ENCODE measurements at places on chromosomes 12 and 14.

DNA sequence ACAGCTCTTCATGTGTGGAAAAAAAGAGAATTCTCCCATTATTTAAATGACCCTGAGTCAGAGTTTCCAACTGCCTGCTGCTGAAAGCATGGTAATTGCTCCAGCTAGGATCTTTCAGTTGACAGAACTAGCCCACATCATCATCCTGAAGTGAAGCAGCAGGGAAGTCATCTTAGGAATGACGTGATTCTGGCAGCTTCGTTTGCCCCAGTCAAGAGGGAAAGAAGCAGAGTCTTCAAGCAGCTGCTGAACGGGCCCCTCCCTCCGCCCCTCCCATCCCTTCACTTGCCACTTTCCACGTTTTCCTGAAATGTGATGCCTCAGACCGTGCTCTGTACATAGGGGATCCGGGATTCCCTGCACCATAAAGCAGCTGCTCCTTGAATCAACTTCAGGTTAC is 455.0 kb upstream of the TMEM132C start:
- no peak for DNase-seq

GRCh38 chr12:11510671-11511070 is 115.3 kb upstream of the PRB2 start:
- no peak for DNase-seq

- DNase-seq, result no peak
Measured at GRCh38 chr14:55936691-55937090, 181.5 kb upstream of the PELI2 start.

GRCh38 chr14:90699016-90699415 is 117.2 kb downstream of the TTC7B start:
- no peak for DNase-seq

DNA sequence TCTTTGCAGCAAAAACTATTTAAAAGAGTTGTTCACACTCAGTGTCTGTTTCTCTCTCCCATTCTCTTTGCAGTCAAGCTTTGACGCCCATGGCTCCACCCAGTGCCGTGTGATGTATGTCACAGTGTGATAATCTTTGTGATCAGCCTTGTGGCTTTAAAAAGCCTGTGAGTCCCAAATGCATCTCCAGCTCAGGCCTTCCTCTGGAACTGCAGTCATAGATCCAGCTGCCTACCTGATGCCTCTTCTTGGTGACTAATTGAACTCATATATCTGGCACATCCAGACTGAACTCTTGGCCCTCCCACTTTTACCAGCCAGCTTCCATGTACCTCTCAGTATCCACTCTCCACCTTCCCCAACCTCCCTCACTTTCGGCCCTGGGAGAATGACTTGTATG is 182.8 kb upstream of the ARHGAP5 start:
- no peak for DNase-seq

- DNase-seq, result no peak
Measured at GRCh38 chr12:127485528-127485927, 781.4 kb upstream of the TMEM132C start.

GRCh38 chr14:33271216-33271615 is 332.5 kb downstream of the NPAS3 start:
- DNase-seq, result no peak

DNA sequence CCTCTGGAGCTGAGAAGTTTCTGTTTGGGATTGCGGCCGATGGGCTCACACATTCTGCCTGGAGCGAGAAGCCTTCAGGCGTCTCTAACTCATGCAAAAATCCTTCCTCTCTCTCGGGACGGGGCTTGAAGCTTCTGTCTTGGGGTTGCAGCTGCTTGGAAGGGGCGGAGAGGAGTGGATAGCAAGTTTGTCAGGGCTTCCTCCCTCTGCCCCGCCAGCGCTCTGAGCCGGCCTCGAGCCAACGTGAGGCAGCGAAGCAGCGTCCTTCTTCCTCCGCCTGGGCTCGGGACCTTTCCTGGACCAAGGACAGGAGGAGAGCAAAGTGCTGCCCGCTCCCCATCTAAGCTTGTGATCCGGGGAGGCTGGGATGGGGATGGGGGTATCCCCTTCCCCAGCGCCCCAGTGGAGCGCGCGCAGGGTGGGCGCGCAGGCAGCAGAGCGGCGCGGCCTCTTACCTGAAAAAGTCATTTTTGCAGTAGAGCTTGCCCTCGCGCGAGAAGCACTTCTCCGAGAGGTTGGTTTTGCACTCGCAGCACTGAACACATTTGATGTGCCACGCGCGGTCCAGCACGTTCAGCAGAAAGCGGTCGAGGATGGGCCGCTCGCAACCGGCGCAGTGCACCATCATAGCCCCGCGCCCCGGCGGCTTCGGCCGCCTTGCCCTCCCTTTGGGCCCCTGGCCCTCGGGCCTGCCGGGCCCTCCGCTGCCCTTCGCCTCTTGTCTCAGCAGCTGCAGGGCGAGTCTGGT is 626 bp downstream of the LHX5 start:
- DNase-seq, result no peak

GRCh38 chr14:100581228-100582145 is 5.7 kb downstream of the BEGAIN start:
- no peak for DNase-seq

- no peak for DNase-seq
Measured at GRCh38 chr14:96164861-96165490, 39.7 kb upstream of the BDKRB2 start.

DNA sequence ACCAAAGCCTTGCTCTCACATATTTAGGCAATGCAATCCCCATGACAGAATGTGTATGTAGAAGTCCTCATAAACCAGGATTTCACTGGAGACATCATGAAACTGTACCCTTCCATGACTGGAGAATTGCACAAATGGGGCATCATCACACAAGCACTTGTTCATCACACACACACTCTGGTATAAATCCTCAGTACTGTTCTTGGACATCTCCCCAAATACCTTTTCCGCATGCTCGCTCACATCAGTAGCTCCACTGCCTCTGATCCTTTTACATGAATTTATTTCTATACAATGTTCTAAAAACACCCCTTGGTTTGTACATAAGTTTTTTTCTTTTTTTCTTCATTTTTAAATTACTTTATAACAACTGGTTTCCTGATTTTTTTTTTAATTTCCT is 3.3 kb upstream of the ING4 start:
- no peak for DNase-seq

GRCh38 chr12:72209086-72209485 is 63.1 kb upstream of the TRHDE start:
- no peak for DNase-seq

GRCh38 chr12:82448911-82449578 is 90.7 kb downstream of the METTL25 start:
- no peak for DNase-seq

DNA sequence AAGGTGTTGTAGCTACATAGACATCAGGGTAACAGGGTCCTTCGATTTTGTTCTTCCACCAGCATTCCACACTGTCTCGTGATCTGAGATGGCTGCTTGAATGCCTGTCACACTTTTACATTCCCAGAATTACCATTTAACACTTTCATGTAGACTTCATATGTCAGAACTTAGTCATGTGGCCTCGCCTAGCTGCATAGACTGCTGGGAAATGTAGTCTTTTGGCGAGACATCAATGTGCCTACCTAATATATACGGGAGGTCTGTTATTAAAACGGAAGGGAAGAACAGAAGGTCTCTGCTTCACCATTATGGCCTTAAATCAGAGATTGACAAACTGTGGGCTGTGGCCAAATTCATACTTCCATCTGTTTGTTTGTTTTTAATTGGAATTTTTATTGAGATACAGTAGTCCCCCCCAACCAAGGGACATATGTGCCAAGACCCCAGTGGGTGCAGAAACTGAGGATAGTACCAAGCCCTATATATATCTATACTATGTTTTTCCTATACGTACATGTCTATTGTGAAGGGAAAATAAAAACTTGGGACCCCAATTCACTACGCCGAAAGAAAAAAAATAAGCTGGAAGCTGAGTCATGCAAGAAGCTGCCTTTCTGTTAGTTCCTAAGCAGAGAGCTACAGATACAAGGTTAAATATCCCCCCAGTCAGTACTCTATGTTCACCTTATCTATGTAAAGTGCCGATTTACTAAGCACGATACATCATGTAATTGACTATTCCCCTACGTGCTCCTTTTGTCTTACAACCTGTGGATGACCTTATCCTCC is 11.3 kb upstream of the HRK start:
- peak; percentile 48 for DNase-seq

DNA sequence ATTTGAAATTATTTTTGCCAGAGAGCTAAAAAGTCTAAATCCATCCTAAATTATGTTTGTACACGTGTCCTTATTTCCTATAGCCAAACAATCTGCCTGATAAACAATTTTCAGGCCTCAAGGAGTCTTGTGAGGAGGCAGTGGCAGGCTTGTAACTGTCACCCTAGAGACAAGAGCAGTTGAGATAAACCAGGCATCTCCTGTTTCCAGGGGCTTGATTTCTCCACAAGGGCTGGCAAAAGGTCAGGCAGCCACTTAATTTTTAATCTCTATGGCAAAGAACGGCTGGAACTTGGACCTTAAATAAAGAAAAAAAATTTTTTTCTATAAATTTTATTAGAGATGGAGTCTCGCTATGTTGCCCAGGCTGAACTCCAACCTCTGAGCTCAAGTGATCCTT is 15.5 kb downstream of the PKP2 start:
- no peak for DNase-seq

DNA sequence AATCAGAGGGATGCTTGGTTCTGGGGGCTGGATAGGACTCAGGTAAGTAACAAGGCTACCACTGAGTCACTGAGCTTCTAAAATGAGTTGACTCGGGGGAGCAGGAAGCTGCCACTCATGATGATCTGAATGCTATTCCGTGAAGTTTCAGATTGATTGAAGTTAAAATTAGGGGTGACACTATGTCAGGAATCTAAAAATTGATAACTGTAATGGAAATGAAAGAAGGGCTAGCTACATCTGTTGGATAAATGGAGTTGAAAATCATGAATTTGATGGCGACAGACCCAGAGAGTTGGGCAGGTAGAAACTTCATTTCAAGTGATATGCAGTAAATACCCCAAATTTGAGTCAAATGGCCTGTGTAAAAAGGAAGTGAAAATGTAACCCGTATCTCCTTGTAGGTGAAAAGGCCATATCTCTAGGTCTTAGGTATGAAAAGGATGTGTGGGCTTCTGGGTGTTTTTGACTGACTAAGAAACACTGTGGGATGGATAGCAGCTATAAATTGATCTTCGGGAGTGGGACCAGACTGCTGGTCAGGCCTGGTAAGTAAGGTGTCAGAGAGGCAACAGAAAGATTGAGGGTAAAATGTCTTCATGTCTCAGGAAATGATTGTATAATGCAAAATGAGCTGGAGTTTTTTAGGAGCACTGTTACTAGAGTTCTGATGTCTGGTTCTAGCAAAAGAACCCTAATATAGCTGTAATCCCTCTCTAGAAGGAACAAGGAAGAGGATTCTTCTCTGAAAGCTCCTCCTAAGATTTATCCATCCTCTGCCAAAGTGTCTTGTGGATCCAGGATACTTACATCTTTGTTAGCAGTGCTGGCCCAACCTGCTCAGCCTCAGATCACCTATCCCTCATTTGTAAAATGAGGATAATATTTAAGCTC is 57.3 kb downstream of the DAD1 start:
- peak; percentile 79 for DNase-seq

DNA sequence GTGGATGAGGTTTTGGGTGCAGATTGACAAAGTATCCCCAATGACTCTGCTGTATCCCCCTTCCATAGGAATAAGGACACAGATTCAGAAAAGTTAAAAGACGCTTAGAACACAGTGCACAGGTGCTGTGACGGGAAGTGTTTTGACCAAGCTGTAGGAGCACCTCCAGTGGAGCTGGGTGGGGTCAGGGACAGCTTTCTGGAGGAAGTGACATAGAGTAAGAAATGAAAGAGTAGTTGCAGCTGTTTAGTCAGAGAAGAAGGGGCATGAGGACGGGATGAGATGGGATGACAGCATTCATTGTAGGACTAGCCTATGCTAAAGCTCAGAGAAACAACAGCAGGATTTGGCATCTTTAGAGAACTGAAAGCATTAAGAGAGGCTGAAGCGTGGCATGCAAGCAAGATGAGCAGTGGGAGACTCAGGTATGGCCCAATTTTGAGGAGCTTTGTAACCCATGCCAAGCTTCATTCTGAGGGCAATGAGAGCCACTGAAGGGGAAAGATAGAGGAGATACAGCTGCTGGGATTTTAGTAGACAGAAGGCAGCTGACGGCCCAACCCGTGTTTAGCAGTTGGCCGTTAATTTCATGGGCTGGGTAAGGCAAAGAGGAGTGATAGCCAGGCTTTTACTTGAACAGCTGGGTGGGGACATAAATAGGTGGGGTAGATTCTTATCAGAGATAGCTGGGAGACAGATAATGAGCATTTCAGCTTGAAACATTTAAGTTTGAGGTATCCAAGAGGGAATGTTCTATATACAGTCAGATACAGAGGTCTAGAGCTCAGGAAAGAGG is 131.8 kb upstream of the KRAS start:
- DNase-seq, result peak; percentile 52

DNA sequence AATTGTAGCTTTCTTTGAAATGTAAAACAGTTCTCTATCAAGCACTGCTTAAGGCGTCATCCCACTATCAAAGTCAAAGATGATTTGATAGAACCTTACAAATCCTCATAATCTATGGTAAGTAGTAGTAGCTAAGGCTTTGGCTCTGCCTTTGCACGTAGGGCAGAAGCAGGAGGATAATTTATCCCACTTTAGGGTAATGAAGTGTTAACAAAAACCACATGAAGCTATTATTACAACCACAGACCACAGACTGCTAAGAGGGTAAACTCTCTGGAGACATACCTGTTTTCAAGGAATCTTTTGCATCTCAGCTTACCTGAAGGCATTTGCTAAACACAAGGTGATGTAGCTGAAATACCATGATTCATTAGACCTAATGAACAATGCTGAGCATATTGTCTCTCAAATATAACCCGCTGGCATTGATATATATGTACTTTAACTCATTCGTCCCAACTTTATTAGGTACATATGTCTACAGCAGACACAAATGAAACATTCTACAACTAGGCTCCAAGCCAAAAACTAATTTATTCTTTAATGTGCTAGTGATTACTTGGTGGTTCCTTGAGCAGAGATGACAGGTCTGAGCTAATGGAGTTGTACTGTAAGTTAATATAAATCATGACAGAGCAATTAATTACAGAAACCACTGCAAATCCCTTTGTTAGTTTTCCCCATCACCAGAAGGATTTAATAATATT is 368.8 kb downstream of the ETNK1 start:
- DNase-seq, result no peak

DNA sequence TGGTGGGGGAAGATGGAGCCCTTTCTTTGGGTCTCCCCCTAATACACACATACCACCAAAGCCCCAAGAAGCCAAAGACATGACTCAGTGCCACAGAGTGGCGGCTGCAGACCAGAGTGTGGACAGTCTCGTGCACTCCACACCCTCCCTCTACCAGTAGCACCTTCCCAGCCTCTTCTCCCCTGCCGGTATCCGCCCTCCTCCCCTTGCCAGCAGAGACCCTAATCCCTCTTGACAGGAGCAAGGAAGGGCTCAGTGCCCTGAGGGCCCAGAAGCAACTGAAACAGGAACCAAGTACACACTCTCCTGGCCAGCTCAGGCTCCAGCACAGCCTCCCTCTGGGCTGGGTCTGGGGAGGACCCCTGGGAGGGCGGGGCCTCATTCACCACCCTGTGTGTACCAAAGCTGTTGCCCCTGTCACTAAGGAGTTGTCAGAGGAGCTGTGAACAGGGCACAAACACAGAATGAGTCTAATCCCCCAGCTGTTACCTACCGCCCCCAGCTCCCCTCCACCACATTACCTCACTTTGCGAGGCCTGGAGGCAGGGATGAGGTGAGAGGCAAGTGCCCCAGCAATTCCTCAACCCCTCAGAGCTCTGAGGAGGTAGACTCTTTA is 8.2 kb downstream of the SPRYD3 start:
- DNase-seq, result no peak
